ENCODE measurements at places on chromosomes 7 and 10.

DNA sequence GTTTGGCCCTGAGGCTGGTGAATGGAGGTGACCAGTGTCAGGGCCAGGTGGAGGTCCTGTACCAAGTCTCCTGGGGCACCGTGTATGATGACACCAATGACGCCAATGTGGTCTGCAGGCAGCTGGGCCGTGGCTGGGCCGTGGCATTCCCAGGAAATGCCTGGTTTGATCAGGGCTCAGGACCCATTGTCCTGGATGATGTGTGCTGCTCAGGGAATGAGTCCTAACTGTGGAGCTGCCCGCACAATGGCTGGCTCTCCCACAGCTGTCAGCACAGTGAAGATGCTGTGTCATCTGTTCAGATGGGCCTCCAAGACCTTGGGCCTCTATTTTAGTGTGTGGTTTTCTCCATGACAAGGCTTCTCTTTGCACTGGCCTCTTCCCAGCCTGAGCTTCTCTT, 64.0 kb downstream of the DMBT1 start:
- no peak for DNase-seq

DNA sequence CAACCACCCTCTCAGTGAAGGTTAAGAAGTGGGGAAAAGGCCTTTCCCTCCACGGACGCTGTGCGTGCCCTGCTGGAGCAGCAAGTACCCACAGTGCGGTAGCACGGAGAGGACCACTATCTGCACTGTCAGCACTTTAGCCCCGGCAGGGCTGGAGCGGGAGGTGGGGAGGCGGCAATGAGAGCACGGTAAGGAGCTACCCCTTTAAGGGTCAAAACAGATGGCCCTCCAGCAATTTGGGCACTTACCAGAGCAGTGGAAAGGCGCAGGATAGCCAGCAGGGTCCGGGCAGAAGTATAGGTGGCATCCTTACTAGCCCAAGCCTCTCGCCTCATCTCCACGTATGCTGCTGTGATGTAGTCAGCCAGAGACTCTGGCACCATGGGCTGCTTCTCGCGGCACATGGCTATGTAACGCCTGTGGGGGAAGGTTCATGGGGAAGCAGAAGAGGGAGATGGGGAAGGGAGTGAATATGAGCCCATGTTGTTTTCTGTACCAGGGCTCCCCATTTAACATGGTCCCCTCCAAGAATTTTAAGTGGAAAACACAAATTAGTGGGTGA, 5.2 kb downstream of the COPS6 start:
- DNase-seq, result no peak

DNA sequence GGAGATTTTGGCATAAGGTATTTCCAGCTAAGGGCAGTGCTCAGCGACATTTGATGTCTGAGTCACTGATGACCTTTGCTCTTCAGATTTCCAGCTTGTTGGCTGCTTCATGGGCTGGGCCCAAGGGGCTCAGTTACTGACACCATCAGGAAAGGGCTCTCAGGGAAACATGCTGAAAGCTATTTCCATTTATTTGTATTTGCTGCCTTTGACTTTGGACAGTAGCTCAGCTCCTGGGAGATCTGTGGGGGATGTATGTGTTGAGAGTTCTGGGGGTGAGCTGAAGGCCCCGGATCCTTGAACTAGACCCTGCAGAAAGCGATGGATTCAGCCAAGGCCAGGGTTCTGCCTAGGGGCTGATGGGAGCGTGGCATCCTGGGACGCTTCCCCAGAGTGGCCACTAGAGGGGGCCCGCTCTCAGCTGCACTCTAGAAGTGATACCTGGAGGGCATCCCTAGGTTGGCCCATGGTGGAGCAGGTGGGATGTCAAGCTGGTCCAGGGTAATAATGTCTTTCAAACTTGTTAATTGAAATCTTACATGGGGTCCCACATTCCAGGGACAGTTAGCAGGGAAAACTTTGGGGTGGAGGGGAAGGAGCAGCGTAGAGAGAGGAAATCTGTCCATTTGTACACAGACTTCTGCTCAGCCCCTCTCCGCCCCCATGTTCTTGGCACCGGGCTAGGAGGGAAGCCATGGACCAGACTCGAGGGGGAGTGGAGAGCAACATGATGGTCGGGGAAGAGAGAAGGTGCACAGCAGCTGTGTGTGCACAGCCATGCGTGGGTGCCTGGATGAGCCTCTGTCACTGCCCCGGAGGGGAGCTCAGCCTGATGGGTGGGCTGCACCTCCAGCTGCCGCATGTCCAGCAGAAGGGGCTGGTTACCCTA, 3.0 kb upstream of the BTBD16 start:
- DNase-seq, result peak; percentile 36

- no peak for DNase-seq
Measured at GRCh38 chr10:77552252-77552651, 85.4 kb downstream of the KCNMA1 start.

DNA sequence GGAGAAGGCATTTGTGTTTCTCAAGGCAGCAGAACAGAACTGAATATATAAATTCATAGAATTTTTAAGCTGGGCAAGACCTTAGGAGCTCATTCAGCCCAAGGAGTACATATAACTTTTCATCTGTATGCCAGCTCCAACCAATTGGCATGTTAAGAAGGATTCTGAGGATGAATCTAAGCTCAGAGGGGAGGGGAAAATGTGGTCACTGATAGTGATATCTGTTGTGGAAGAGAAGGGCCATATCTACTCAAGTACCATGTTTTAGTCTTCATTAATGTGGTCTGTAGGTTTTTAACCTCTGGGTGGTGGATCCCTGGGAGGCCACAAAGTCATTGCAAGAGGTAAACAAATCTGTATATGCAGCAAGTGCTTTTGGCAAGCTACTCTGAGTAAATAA, 6.4 kb downstream of the CALD1 start:
- no peak for DNase-seq

DNA sequence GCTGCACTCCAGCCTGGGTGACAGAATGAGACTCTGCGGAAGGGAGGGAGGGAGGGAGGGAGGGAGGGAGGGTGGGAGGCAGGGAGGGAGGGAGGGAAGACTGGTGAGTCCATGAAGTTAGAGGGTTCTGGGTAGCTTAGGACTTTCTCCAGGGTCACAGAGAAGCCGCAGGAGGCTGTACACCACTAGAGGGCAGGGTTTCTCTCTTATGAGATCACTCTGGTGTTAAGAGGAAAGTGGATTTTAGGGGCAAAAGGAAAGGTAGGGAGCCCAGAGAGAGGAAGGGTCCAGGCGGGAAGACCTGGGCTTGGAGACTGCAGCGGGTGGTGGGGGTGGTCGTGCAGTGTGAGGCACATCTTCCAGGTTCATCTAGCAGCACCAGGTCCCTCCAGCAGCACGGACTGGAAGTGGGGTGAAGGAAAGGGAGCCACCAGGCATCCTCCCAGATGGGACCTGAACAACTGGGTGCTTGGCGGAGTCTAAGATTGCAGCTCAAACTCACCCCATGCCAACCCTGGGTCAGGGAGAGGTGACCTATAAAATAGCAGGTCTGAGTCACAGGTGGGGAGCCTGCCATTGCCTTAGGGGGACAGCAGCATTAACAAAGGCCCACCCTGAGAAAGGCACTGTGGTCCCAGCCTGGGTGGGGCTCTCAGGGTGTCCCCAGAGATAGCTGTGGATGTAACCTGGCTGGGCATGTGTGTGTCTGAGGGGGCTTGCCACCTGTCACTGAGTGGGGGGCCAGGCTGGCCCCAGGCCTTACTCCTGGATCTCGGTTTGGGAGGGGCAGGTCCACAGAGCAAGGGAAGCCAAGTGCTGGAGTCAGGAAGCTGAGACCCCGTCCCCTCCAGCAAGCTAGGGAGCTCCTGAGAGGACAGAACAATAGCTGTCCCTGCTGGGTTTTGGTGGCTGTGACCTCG, 48.5 kb upstream of the SLC29A3 start:
- DNase-seq, result peak; percentile 68

GRCh38 chr10:71573562-71574518, 145.7 kb downstream of the C10orf105 start:
- no peak for DNase-seq

DNA sequence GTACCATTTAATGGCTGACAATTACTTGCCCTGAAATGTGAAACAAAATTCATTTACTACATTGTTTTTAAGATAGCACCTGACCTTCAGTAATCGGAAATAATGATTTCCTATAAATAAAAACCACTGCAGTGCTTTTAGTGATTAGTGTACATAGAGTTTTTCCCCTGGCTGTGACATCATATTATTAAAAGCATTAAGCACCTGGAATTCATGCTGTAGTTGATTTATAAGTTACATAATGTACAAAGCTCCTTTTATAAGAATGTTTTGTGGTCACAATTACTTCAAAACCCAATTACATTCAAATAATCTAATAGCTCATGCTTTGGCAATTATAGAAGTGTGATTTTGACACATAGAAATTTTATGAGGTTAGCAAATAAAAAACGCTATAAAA, 44.3 kb upstream of the EIF4H start:
- no peak for DNase-seq

GRCh38 chr7:126856691-126857291, 395.9 kb downstream of the GRM8 start:
- peak; percentile 24 for DNase-seq

DNA sequence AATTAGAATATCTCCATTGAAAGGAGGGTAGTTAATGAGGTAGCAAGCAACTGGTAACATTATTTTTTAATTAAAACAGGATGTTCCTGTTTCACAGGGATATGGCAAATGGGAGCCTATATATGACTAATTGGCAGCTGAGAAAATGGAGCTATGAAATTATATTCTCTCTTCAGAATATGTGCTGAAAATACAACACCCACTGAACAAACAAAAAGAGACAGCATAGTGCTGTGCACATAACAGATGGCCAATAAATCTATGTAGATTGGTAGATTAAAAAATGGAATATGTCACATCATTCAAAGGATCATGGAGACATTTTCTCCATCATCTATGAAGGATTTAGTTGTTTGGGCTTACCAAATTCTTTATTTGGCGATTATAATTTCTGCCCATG, 362.0 kb downstream of the GPR37 start:
- no peak for DNase-seq

GRCh38 chr7:99407872-99408378, 472 bp downstream of the PDAP1 start:
- DNase-seq, result no peak

DNA sequence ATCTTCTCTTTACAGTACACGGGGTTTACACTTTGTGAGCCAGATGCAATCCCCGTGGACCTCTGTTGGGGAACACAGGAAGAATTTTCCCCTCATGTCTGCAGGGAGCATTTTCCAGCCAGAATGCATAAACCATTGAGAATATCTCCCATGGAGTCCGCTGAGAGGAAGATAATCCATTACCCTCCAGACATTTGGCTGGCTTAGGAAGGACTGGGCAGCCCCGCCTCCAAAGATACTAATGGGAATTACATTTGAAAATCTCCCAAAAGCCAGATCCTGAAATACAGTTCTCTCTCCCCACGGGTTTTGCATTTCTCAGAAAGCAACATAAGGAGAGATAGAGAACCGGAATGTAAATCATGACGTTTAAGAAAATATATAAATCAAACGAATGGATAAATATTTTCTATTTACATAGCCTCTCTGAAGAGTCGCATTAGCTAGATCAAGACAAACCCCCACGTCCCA, 53.5 kb downstream of the TRIL start:
- DNase-seq, result no peak

GRCh38 chr7:140989068-140989467, 25.7 kb downstream of the MRPS33 start:
- DNase-seq, result no peak

- no peak for DNase-seq
Measured at GRCh38 chr7:140559410-140559809, 80.1 kb upstream of the MKRN1 start.

DNA sequence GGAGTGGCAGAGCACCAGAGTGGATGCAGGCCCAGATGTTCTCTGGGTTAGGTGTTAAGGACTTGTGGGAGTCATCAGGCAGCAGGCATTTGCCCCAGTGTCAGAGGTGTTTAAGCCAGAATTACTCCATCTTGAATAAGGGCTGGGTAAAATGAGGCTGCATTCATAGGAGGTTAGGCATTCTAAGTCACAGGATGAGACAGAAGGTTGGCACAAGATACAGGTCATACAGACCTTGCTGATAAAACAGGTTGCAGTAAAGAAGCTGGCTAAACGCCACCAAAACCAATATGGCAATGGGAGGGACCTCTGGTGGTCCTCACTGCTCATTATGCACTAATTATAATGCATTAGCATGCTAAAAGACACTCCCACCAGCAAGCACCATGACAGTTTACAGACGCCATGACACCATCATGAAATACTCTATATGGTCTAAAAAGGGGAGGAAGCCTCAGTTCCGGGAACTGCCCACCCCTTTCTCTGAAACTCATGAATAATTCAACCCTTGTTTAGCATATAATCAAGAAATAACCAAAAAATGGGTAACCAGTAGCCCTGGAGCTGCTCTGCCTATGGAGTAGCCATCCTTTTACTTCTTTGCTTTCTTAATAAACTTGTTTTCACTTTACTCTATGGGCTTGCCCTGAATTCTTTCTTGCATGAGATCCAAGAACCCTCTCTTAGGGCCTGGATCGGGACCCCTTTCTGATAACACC, 882 bp upstream of the LRRC61 start:
- no peak for DNase-seq

DNA sequence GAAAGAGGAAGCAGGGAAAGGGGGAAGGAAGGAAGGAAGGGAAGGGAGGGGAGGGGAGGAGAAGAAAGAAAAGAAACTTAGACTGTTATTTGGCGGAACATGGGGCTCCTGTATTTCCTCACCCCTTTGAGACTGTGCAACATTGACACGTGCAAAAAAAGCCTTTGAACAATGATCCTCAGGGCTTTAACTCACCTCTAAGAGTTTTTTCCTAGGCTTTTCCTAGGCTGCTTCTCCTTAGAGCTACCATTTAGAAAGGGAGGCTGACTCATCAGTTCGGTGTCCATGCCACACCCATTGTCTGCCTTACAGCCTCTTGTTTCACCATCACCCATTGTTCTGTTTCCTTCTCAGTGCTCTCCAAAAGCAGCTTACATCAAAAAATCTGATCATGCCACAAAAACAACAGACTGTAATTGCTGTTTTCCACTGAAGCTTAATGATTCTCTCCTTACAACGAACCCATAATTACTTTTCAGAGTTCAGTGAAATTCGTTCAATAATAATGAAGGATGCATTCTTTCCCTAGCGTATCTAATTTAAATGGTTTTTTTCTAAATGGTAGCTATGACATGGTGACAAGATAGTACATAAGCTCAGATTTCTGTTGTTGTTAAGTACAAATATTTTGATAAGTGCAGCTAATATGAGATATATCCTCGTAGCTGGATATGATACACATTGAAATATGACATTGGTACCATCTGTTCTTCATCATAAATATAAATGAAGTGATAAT, 90.8 kb downstream of the PRLHR start:
- no peak for DNase-seq

DNA sequence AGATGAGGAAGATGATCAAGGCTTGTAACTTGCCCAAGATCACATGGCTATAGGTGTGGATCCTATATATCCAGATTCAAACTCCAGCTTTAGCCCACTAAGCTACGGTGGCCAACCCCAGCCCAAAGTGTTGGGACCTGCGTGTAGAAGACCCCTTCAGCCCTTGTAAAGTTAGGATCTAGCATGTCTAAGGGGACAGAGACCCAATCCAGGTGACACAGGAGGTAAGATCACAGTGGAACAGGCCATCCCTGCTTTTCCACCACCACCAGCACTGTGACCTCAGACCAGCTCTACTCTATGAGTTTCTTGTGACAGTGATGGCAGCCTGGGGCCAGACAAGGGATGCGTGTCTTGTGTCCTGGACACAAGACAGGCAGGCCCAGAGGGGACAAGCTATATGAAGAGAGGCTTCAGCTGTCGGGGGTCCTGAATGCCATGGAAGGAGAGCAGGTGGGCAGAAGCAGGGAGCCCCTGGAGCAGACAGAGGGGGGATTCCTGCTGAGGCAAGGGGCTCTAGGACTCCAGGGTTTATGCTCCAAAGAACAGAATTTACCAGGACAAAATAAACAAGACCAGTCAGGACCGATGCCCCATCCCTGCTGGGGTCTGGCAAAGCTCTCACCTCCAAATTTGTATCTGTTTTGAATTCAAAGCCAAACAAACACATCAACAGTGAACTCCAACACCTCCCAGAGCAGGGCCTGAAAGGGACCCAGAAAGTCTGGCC, 10.4 kb downstream of the GPRIN2 start:
- no peak for DNase-seq

Data from neuronal stem cell (in vitro differentiated cells).